ENCODE measurements at places on chromosomes 13 and 19.

- no peak for DNase-seq
Measured at GRCh38 chr19:4454747-4455718, 2.6 kb downstream of the UBXN6 start.

- no peak for DNase-seq
Measured at GRCh38 chr13:75365724-75366173, 116.2 kb downstream of the TBC1D4 start.

DNA sequence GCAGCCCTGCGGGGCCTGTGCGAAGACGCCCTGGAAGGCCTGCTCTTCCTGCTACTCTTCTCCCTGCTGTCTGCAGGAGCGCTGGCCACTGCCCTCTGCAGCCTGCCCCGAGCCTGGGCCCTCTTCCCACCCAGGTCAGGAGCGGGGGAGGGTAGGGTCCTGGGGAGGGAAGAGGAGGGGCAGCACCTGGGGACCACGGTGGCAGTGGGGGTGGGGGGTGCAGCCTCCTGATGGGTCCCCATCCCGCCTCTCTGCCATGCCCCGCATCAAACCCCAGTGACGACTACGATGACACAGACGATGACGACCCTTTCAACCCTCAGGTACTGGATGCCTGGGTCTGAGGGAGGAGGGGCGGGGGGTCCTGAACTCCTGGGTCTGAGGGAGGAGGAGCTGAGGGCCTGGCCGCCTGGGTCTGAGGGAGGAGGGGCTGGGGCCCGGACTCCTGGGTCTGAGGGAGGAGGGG, 13.4 kb upstream of the LENG8 start:
- no peak for DNase-seq

DNA sequence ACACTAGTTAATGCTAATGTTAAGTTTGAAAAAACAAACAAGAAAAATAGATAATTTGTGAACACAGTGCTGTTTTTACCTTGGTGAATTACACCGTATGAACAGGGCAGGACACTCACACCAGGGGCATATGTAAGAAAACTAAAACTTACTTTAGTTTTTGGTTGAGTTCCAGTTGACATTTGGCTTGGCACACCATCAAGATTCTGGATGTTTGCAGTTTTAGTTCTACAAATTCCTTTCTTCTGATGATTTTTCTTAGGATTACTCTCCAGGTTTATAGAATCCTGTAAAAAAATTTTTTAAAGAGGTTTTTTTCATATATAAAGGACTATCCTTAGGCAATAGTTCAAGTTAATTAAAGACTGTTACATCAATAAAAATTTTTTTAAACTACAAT, 238.5 kb upstream of the STARD13 start:
- no peak for DNase-seq

- no peak for DNase-seq
Measured at GRCh38 chr13:44333950-44334655, 39.5 kb upstream of the SERP2 start.

GRCh38 chr13:24087605-24088225, 72.8 kb upstream of the SPATA13 start:
- DNase-seq: no peak

DNA sequence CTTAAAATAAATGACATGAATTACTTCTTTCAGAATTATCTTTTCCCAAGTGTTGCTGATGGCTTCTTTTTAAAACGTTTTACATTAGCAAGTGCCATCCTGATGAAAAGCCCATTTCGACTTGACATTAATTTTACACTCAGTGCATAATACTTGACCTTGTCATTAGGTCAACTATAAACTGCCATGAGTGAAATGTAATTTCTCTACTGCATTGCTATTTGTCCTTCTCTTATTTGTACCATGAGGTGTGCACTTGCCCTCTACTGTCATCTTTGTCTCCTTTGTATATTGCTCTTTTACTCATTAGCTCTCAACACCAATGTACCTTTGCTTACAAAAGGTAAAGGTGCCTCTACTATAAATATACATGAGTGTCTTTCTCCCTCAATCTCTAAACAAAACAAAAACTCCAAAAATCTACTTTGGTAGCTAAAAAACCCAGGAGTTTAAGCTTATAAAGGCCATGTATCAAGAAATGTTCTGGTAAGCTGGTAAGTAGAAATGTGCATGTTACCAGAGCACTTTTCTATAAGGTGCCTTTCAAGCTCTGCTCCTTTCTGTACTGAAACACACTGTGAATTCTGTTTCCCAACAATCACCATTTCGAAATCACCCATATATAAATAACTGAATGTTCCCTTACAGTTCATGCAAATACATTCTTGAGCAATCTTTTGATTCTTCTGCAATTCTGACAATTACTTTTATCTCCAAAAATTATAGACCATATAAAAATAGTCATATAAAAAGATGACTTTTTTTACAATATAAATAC, 351.4 kb downstream of the SLITRK5 start:
- DNase-seq: no peak

- DNase-seq: no peak
Measured at GRCh38 chr13:64099994-64100393, 2684.3 kb upstream of the PCDH20 start.

DNA sequence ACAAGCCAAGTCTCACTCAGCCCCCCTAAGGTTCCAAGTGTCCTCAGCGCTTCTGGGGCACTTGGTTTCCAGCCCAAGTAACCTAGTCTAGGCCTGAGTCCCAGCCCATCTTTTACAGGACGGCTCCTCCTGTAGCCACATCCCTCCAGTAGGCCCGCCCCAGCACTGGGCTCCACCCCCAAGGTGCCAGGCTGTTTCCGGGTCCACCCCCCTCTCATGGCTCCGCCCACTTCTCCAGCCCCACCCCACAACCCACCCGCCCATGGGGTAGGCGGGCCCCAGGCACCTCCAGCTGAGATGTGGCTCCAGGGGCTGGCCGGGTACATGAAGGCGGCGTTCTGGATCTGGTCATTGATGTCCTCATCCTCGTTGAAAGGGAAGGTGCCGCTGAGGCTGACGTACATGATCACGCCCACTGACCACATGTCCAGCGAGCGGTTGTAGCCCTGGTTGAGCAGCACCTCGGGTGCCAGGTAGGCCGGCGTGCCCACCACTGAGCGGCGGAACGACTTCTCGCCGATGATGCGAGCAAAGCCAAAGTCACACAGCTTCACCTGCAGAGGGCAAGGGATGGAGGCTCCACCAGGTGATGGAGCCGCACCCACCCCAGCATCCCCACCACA, 17.2 kb upstream of the DACT3 start:
- peak; percentile 65 for DNase-seq

DNA sequence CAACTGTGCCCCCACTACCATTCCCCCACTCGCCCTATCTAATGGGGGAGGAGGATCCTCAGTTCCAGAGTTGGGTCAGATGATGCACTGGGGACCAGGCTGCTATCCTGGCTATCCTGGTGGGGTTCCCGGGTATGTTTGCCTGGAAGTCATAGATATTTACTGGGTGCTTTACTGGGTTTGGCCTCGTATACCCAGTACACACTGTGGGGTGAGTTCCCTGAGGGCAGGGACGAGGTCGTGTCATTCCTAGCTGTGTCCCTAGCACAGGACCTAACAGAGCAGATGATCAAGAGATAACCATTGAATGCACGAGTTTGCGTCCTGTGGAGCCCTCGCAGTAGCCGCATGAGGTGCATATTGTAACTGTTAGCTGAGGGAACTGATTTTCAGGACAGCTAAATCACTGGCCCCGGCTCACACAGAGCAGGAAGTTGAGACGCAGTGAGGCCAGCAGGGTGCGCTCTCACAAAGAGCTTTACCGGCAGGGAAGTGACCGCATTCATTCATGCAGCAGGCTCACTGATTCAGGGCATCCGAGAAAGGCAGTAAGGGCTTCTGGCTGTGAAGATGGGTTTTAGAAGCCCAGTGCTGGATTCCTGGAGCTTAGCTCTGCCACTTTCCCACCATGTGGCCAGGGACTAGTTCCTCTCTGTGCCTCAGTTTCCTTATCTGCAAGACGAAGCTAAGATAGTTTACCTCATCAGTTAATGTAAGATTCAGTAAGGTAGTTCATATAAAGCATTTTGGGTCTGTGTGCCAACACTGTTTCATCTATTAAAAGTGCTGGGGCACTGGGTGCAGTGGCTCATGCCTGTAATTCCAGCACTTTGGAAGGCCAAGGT, 6.0 kb downstream of the RUVBL2 start:
- peak; percentile 57 for DNase-seq

- DNase-seq: no peak
Measured at GRCh38 chr13:102667911-102668310, 26.9 kb downstream of the METTL21C start.

- DNase-seq: no peak
Measured at GRCh38 chr13:70357031-70357430, 248.8 kb upstream of the KLHL1 start.

DNA sequence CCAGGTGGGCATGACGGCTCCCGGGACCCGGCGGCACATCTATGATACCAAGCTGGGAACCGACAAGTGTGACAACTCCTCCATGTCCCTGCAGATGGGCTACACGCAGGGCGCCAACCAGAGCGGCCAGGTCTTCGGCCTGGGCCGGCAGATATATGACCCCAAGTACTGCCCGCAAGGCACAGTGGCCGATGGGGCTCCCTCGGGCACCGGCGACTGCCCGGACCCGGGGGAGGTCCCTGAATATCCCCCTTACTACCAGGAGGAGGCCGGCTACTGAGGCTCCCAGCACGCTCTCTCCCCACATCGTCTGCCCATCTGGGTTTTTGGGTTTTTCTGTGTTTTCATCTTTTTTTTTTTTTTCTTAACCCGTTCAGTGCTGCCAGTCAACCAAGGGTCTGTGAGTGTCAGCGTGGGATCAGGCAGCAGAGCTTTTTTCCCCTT, 2.3 kb upstream of the ABCA7 start:
- no peak for DNase-seq

DNA sequence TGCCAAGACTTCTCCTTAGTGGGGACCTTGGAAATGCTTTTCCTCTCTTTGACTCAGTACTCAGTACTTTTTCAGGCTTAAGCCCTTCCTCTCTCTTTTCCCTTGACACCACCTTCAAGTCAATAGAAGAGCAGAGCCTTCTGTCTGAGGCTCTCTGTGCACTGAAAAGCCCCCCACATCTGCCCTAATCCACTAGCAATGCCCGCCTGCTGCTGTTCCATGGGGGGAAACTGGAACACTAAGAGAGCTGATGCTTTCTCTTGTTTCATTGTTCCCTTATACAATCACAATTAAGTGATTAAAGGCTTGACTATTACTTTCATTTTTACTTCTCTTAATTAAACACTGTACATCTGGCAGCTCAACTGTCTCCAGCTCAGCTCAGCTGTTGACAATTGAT, 254.5 kb downstream of the SLITRK6 start:
- no peak for DNase-seq

GRCh38 chr19:17807731-17808316, 12.9 kb downstream of the B3GNT3 start:
- DNase-seq: no peak

DNA sequence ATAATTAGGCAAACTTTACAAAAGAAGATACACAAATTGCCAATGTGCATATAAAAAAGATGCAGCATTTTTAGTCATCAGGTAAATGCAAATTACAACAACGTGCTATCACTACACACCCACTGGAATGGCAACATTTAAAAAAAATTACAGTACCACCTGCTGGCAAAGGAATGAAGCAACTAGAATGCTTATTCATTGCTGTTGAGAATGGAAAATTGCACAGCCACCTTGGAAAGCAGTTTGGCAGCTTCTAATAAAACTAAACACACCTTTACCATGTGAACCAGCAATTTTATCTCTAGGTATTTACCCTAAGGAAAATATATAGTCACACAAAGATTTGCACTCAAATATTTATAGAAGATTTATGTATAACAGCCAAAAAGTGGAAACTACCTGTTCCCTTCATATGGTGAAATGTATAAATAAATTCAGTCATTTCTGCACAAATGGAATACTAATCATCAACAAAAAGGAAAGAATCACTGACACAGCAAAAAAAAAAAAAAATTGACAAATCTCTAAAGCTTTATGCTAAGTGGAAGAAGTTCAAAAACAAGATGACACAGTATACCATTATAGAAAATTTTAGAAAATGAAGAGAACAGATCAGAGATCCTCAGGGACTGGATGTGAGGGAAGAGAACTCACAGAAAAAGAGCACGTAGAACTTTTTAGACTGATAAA, 30.3 kb downstream of the OXGR1 start:
- no peak for DNase-seq

- no peak for DNase-seq
Measured at GRCh38 chr19:8000298-8001038, 5.0 kb downstream of the ELAVL1 start.

- no peak for DNase-seq
Measured at GRCh38 chr19:43612374-43612773, 486 bp downstream of the SRRM5 start.

- DNase-seq: no peak
Measured at GRCh38 chr13:51601601-51602565, 17.6 kb downstream of the WDFY2 start.

GRCh38 chr19:8577247-8577646, at the start of gene MYO1F:
MYO1F (minus strand) TSS chr19:8577442; CDS start chr19:8577309, 133 bp downstream.
- DNase-seq: no peak

DNA sequence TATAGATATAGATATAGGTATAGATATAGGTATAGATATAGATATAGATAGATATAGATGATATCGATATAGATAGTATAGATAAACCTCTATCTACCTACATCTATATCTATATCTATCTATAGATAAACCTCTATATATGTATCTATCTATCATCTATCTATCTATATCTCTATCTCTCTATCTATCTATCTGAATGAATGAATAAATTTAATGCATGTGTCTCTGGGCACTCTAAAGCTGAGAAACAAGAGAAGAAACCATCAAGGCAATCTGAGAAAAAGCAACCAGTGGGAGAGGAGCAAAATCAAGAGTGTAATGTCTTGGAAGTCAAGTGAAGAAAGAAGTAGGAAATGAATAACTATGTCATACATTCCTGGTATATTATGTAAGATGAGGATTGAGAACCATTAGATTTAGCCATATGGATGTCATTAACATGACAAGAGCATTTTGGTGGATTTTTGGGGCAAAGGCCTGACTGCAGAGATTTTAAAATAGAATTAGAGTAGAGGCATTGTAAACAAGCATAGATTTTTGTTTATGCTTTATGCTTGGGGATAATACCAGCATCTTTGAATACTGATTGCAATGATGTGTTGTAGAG, 1262.7 kb upstream of the MIR17HG start:
- no peak for DNase-seq

GRCh38 chr19:18379803-18380747, 5.9 kb upstream of the GDF15 start:
- DNase-seq: no peak

DNA sequence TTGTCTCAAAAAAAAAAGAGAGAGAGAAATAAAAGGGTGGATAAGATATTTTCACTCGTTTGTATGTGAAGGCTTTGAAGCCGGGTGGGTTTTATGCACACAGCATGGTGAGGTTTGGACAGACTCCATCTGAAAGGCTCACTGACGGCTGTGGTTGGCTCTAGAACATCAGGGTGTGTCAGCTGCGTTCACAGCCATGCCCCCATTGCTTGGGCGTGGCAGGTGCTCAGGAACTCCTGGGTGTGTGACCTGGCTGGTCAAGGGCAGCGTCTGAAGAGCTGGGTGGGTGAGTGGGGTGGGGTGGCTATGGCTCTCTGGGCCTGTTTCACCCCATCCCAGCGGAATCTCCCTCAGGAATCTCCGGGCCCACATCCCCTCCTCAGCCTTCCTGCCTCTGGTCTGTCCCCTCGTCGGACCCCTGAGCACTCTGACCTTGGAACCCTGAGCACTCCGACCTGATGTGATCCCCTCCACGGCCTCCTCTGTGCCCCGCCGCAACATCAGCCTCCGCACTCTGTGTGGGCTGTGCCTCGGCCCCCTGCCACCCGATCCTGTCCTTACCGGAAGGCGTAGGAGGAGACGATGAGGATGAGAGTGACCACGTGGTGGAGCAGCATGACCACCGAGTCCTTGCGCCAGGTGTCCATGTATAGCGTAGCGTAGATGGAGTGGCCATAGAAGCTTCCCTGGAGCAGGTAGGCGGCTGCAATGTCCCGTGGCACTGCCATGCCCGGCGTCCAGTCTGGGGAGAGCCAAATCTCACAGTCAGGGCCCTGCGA, 12.2 kb downstream of the CERS1 start:
- DNase-seq: no peak

Measured in stimulated activated CD4-positive, alpha-beta T cell treated with anti-CD3 and anti-CD28 coated beads, Interleukin-4, amount 100 ng/mL, for 48 hours (primary cell).